B cell (primary cell): ENCODE measurements at places on chromosomes 1 and 21. TPM values are rescaled to one million over a fixed set of nuclear protein-coding genes. Genes with fewer than 3 reads are reported as not detected.
A peak's percentile ranks its signal among the peaks of the same experiment; 100 is the strongest.

Gene SYNC
- polyA plus RNA-seq = not detected in 2 replicates

Gene FBLIM1
- not detected in 2 replicates for polyA plus RNA-seq

Gene OR2M4
- 0.01 TPM in 1 of 2 replicates, not detected in the other for polyA plus RNA-seq

Gene KIF14
- polyA plus RNA-seq = 0.01 and 0.06 TPM in 2 replicates

DNA sequence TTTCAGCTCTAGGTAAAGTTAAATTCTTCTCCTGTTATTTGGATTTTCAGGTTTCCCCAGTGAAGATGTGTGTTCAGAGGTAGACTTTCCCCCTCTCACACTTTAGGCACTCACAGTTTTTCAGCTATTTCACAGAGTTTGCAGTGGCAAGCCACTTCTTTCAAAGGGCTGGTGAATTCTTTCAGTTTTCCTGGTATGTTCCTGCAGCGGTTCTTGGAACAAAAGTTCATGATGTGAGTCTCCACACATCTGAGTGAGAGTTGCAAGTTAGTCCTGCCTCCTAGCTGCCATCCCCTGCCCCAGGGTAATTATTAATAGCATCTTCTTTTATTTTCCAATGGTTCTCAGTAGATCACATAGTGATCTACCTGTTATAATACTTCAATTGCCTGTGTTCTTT, 27.3 kb upstream of the CD84 start:
- no peak overlapping the region for H3K4me3 ChIP-seq
- H3K4me1 ChIP-seq = peaks cover 20% of the 10 kb centered on the region
- H3K27ac ChIP-seq = peak overlapping the region; percentile 13
- DNase-seq = no peak

GRCh38 chr1:47257224-47257623, 25.2 kb upstream of the TAL1 start:
- no peaks in the 10 kb centered on the region for H3K36me3 ChIP-seq
- H3K27ac ChIP-seq = no peak overlapping the region
- no peaks in the 10 kb centered on the region for H3K4me1 ChIP-seq

DNA sequence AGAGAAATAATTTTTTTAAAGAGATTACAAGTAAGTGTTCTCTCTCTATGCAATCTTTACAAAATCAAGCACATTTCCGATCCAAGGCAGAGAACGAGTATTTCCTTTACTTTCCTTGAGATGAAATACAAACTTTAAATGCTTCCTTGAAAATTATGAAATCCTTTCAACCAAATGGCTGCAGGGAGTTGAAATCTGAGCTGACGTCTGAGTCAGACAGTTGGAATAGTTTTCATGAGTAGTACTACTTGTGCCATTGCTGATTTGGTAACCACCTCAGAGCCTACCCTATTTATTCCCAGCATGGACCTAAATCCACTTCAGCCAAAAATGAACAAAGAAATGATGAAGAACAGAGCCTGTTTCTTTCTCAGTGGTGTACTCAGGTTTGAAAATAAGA, 183.6 kb downstream of the GIPC2 start:
- no peak for DNase-seq
- H3K4me3 ChIP-seq = no peak overlapping the region
- H3K27ac ChIP-seq = no peak overlapping the region
- H3K4me1 ChIP-seq = no peaks in the 10 kb centered on the region

DNA sequence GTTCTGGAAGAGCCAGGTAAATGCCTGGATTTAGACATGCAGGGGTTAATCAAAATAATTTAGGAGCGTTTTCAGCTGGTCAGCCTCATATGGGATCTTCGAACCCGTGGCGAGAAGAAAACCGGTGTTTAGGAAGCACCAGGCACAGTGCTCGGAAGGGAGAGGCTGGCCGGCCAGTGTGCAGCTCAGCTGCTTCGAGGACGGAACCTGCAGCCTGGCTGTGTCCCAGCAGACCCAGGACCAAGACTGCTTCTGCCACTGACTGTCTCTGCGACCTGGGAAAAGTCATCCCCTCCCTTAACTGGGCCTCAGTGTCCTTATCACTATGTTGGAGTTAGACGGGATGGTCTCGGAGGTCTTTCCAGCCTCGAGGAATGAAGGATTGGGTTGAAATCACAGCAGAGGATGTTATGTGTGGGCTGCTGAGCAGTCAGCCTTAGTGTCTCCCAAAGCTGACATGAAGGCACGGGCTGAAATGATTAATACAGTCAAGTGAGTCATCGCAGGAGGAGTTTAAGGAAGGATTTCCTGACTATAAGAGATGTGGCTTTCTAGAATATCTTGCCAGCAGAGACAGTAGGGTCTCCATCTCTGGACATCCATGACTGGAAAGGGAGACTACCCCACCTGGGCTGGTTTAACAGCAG, 20.8 kb downstream of the PPFIA4 start:
- no peaks in the 10 kb centered on the region for H3K27me3 ChIP-seq
- no peak overlapping the region for H3K4me3 ChIP-seq
- no peak overlapping the region for H3K27ac ChIP-seq
- no peaks in the 10 kb centered on the region for H3K4me1 ChIP-seq
- DNase-seq = no peak

- H3K4me1 ChIP-seq = no peaks in the 10 kb centered on the region
- H3K36me3 ChIP-seq = no peaks in the 10 kb centered on the region
- no peak overlapping the region for H3K27ac ChIP-seq
- H3K4me3 ChIP-seq = no peak overlapping the region
These were observed 3.4 kb downstream of the ATP1A4 start for GRCh38 chr1:160154790-160155189.

DNA sequence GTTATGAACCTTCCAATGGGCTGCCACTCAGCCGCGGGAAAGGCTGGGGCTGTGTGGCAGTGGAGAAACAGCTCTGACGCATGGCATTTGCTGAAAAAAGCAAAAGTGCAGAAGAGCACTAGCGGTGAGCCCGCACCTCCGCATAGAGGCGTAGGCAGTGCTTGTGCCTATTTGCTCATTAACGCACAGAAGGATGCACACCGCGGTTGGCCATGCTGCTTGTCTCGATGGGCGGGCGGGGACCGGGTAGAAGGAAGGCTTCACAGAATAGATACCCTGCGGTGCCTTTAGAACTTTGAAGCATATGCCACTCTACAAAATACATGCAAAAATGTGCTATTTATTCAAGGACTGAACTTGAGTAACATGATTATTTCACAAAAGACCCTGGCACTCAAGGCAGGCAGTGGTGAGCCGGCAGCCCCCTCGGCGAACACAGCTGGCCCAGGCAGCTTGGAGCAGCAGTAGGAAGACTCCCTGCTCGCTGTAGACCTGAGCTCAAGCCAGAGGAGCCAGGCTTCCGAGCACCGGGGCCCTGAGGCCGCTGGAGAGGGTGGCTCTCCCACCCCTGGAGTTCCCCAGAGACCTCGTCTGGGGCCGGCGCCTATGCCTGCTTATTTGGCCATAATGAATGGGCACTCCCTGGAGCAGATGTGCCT, 71.5 kb downstream of the SIK1 start:
- H3K4me1 ChIP-seq = peaks cover 38% of the 10 kb centered on the region
- H3K4me3 ChIP-seq = no peak overlapping the region
- H3K27me3 ChIP-seq = no peaks in the 10 kb centered on the region
- no peaks in the 10 kb centered on the region for H3K36me3 ChIP-seq
- H3K27ac ChIP-seq = peak overlapping the region; percentile 50

DNA sequence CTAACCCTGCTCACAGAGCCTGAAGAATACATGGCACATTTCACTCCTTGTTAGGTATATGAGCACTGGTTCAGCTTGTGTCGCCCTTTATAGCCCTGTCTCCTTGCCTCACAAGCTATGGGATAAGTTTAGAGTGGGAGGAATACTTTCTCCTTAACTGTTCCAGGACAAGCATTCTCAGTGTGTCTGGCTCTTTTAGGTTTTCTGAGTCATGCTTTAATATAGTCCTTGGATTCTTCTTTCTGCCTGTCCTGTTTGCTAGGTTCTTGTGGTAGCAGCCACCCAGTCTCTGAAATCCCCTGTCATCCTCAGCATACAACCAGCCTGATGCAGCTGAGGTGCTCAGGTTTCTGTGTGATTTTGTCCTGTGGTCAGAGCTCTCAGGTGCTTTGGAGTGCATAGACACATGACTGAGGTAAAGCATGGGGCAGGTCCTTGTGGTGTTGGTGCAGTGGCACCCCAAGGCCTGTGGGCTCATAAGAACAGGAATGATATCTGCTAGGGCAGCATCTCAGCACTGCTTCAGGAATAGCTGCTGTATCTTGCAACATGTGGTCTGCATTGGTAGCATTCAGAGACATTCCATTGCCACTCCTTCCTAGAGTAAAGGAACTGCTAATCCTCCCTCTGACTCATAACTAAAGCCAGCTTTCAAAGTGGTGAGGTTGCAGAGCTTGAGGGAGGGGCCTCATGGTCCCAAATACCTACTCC, 14.2 kb upstream of the CASQ2 start:
- H3K4me3 ChIP-seq = no peak overlapping the region
- H3K4me1 ChIP-seq = no peaks in the 10 kb centered on the region
- no peaks in the 10 kb centered on the region for H3K36me3 ChIP-seq
- DNase-seq = no peak
- no peaks in the 10 kb centered on the region for H3K27me3 ChIP-seq
- no peak overlapping the region for H3K27ac ChIP-seq

GRCh38 chr1:223231581-223231980, 88.5 kb upstream of the TLR5 start:
- no peak for DNase-seq
- H3K36me3 ChIP-seq = no peaks in the 10 kb centered on the region
- no peak overlapping the region for H3K27ac ChIP-seq
- no peaks in the 10 kb centered on the region for H3K27me3 ChIP-seq
- H3K4me1 ChIP-seq = no peaks in the 10 kb centered on the region
- no peak overlapping the region for H3K4me3 ChIP-seq
